ENCODE measurements at places on chromosomes 5 and 9.

DNA sequence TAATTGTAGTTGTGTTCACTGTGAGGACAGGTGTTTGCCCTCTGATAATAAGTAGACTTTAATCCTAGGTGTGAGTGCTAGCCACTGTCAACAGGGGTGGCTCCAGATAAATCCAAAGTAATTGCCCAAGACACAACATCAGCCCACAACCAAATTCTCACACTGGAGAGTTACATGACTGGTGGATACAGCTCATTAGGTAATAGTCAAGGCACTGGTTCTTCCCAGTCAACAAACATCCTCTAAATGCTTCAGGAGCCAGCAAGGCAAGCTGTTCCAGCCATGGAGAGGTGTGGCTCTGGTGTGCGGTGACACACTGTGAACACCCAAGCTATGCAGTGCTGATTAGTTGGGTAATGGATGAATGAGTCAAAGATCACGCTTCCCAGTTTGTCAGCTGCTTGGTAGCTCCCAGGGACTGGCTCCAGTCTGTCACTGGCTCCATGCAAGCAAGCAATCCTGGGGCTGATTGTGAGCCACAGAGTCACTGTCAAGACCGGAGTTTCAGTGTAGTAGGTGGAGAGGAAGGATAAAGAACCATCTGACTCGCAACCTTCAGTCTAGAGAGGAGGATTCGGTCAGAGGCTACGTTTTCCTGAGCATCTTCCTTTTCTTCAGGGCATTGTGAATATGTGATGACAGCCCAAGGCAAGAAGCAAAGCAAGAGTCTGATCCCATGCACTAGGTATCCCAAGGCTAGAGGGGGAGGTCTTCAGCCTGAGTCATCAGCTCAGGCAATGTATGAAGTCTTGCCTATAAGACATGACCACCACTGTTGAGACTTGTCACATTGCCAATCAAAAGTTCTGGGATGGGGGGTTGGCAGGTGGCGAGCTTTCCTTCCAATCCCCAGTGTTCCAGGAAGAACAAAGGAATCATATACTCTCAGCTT is 63.1 kb downstream of the UGCG start:
- DNase-seq: peak; percentile 35

- no peak for DNase-seq
Measured at GRCh38 chr9:131398204-131398603, 4.3 kb downstream of the PRRC2B start.

DNA sequence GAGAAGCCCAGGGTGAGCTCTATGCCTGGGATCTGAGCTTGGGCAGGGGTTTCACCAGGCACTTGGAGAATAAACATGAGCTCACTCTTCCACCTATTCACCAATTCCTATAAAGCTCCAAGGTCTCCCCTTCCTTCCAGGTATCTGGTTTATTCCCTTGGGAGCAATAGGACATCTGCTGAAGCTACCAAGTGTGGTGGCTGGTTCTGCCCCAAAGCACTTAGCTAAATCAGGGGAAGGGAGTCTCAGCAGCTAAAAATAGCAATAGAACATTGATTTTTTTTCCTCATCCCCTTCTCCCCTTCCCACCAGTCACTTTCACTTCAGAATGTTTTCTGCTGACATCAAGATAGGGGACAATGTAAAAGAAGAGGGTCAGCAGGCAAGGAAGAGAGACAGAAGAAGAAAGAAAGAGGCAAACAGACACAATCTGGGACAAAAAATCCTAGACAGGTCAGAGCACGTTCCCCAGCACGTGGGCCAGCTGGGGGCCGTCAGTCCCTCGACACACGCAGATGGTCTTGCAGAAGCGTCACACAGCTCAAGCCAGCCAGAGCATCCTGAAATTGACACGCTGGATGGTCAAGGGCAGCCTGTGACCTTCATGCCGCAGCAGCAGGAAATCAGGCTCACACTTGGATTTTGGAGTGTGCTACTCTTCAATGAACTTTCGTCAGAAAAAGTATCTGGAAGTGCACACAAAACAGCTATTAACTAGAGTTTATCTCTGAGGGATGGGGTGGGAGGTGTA is 176.0 kb downstream of the ZNF608 start:
- DNase-seq: no peak

GRCh38 chr5:160312134-160312959 is at the start of gene CCNJL:
CCNJL (minus strand) TSS chr5:160312564; CDS start chr5:160311923, 641 bp downstream.
- DNase-seq: peak; percentile 56

DNA sequence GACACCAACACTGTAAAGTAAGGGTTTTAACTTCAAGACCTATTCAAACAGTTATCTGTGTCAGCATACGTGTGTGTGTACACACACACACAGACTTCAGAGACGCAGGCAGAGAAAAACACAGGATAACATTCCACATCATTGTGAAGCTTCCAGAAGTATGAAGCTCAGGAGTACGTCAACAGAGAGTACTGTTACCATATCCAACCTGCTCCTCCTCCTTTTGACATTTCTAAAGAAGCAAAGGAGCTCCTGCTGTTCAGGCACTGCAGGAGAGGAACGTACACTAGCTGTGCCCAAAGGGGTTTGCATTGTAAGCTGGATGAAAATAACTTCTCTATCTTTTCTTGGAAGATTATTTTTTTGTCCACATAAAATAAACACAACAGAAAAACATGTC is 180.7 kb downstream of the MEF2C start:
- DNase-seq: no peak

- DNase-seq: no peak
Measured at GRCh38 chr9:24776226-24776625, 230.5 kb upstream of the IZUMO3 start.

GRCh38 chr5:63820577-63820976 is 141.7 kb downstream of the HTR1A start:
- peak; percentile 88 for DNase-seq

- no peak for DNase-seq
Measured at GRCh38 chr9:16817002-16817401, 53.5 kb downstream of the BNC2 start.

GRCh38 chr5:31086839-31087415 is 106.6 kb upstream of the CDH6 start:
- no peak for DNase-seq

- DNase-seq: no peak
Measured at GRCh38 chr5:35319333-35320002, 89.2 kb upstream of the PRLR start.

DNA sequence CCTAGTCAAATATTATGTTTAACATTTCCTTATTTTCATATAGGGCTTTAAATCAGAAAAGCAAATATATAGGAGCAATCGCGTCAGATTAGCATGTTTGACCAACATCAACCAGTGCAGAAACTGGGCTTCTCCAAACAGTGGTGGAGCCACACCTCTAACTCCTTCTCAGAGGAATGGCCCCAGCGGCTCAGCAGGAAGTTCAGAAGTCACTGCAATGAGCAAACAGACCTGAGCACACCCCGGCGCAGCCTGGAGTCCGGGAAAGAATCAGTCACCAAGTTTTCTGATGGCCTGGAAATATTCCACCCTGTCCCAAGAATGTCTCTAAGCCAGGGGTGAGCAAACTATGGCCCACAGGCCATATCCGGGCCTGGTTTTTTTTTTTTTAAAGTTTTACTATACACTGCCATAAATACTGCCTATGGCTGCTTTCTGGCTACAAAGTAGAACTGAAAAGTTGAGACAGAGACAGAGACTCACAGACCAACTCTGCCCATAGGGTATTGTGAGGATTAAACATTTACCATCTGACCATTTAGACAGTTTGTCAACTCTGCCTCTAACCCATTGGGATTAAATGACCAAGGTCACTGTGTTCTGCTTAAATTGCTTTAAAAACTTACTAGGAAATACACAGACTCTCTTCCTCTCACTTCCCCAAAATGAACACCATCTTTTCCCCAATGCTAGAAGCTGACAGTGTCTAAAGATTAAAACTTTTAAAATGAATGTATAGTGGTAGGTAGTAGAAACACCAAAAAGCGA is 5.4 kb downstream of the GOLM1 start:
- peak; percentile 41 for DNase-seq

- peak; percentile 79 for DNase-seq
Measured at GRCh38 chr9:10252174-10252573, 360.6 kb downstream of the PTPRD start.

- no peak for DNase-seq
Measured at GRCh38 chr9:136028760-136029470, 66.2 kb downstream of the NACC2 start.

DNA sequence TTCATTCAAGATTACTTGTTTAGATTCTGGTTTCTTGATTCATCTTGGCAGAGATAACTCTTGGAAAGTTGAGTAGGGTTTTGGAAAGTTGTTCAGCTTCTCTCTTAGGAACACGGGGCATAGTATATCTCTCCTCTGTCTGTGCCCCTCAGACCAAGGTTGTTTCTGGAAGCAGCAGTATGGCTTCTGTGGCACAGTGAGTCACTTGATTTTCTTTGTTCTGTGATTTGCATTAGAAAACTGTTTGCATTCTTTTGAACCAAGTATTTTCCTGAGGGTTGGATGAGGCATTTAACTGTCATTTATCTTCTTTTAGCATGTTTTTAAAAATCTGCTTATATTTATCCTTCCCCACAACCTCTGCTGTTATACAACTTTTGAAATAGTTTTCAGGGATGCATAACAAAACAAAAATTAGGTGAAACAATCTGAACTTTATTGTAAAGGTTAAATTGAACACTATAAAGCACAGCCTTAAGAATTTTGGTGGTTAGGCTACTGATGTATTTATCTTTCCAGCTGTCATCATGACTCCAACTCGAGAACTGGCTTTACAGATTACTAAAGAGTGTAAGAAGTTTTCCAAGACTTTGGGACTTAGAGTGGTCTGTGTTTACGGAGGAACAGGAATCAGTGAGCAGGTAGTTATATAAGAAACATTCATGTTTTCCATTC is 26.5 kb downstream of the DDX46 start:
- no peak for DNase-seq

DNA sequence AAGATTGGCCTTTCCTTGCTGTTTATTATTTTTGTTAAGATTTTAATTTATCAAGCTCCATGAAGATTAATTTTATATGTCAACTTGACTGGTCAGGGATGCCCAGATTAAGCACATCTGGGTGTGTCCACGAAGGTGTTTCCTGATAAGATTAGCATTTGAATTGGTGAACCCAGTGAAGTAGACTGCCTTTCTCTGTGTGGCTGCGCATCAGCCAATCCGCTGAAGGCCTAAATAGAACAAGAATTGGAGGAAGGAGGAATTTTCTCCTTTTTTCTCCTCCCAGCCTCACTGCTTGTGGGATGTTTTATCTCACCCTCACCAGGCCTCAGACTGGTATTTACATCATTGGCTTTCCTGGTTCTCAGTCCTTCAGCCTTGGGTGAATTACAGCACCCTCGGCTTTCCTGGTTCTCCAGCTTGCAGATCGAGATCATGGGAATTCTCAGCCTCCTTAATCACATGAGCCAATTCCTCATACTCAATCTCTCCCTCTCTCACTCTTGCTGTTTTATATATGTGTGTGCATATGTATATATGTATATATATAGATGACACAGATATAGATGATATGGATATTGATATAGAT is 135.4 kb upstream of the SPEF2 start:
- DNase-seq: no peak

- DNase-seq: no peak
Measured at GRCh38 chr9:74122661-74123060, 374.5 kb upstream of the RORB start.

- no peak for DNase-seq
Measured at GRCh38 chr9:4799033-4799430, 6.3 kb downstream of the RCL1 start.

DNA sequence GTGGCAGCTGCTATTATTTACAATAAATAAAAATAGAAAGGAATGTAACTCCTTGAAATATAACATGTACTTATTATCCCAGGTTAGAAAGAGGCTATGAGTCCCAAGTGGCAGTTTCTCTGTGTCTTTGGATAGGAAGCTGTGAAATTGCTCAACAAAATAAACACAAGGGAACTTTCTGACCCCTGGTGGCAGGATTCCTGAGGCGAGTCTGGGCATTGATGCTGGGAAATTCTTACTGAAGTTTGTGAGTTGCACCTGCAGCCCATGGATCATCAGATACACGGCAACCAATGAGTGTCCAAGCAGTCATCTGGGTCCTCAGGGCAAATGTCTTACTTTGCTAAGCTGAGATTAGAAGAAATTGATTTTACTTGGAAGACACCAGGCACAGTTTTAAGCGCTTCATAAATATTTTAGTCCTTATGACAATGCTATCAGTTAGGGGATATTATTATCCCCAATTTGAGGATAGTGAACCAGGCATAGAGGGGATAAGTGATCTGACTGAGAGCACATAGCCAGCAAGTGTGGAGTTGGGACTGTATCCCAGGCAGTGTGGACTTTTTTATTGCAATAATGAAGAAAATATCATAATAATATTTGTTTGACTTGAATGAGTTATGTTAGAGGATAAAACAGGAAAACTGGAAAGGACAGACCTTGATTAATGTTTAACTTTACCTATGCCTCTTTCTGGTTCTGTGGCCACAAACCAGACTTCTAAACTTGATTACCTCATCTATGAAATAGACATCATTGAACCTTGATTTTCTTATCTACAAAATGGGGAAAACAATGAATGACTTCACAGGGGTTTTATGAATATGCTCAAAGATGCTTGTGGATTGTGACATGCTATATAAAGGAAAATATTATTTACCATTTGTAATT is 265.5 kb upstream of the ADAMTSL1 start:
- no peak for DNase-seq

DNA sequence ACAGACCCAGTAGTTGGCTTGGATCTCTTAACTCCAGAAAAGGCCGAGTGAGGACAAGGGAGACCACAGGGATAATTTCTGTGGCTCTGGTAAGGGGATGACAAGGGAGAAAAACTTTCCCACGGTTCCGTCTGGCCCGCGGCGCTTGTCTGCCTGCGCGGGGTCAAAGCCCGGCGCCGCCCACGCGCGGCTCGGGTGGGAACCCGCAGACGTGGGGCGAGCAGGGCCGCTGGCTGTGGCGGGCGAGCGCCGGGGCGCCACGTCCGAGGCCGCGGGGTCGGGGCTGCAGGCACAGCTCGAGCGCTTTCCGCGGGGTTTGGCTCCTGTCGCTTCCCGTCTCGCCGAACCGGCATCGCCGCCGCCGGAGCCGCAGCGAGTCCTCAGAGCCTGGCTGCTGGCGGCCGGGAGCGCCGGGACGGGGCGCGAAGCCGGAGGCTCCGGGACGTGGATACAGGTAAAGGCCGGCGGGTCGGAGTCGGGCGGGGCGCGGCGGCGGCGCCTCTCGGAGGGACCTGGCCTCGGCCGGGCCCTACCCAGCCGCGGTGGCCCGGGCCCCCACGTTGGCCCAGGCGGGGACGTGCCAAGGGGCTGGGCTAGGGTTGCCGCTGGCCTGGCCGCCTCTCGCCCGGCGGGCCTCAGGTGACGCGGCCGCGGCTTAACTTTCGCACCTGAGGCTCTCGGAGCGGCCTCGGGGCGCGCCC is at the start of gene RNF180:
Gene RNF180, plus strand, starts transcription at position 344 of the 701 bp plus-strand sequence. CDS start 34,965 bp downstream, outside the sequence.
- DNase-seq: no peak

All from NCI-H748 treated with DMSO at 0.1 percent for 48 hours (cell line).